Posterior cingulate gyrus (tissue), 11 donors: ENCODE measurements at places on chromosomes 12 and 14.

GRCh38 chr12:58844161-58844560, 76.1 kb downstream of the LRIG3 start:
- DNase-seq = no peak

DNA sequence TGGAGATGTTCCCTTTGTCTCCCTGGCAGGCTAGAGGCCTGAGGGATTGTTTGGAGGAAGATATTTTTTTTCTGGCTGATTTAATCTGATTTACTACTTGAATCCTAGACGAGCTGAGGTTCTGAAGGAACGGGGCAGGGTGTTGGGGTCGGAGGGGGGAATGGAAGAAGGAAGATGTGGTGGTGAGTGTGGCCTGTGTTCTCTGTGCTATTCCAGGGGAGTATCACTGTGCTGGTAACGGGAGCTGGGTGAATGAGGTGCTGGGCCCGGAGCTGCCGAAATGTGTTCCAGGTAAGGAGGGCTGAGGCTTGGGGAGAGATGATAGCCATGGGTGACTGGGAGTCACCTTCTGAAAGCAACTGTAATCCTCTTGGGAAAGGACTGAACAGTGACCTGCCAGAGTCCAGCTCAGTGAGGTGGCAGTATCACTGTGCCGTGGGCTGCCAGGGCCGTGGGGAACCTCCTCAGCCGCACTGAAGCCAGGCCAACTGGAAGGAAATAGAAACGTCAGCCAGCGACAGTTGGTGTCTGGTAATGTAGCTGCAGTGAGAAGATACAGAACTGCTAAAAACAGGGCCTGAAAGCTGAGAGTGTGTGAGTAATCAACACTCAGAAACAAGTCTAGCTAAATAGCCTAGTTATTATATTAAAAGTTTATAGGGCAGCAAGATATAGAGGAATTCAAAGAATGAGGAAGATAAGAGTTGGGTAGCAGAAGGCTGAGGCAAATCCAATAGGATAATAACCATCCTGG, 7.9 kb downstream of the C1S start:
- DNase-seq = peak; percentile 36

DNA sequence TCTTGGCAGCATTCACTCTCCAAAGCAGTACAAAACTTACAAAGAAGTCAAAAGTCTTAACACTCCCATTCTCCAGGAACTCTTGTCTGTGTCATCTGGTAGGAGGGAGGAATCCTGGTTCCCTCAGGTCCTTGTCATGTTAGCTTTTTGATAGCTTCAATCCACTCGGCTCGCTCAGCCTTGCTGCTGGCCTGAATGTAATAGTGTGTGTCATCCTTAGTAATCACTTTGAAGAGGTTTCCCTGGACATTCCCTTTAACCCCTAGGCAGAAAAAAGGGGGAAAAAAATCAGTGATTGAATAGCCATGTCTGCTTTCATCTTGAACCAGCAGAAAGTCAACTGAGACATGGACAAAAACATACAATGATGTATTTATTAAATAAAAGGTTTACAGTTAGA, 24.8 kb downstream of the PLEK2 start:
- DNase-seq = no peak

- no peak for DNase-seq
Observed at GRCh38 chr14:22007363-22007762, 333.7 kb upstream of the OR4E1 start.

GRCh38 chr12:116384691-116385485, 107.4 kb upstream of the MED13L start:
- no peak for DNase-seq

DNA sequence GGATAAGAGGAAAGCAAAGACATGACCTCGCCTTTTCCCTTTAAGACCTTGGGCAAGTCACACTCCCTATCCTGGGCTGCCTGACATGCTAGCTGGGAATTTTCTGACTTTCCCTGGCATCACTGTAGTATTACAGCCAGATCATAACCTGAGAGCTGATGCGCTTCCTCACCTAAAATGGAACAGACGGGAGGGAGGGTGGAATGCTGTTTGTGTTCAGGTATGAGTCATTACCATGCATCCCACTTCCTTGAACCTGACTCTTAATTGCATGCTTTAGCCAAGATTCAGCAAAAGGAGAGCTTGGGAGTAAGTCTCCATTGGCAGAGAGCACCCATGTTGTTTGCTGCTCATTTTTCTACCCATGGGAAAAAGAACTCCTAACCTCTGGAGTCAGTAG, 156.5 kb downstream of the KCNK10 start:
- no peak for DNase-seq

DNA sequence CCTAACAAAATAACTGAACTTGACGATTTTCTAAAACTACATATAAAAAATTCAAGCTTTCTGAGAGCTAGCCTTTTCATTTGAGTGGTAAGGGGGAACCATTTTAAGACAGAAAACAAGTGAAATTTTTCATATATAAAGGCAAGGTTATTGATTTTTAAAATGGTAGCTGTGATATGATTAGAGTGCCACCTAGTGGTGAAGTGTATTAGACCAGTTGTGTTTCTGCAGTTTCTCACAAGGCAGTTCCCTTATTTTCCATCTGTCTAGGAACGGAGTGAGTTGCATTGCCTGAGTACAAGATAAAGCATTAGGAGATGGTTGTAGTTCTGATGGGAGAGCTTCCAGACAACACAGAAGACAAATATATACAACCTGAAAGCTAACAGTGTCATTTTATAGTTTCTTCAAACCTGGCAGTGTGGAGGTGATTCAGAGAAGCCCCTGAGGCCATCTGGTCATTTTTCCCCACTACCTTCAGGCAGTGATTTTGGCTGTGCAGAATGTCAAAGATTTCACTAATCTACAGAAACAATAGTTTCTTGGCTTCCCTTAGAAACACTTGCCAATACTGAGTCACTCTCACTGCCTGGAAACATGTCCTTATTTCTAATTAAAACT, 180.8 kb downstream of the C12orf50 start:
- no peak for DNase-seq

GRCh38 chr12:6384499-6385436, 806 bp downstream of the LTBR start:
- no peak for DNase-seq

GRCh38 chr12:14194572-14194971, 170.9 kb upstream of the ATF7IP start:
- no peak for DNase-seq

- peak; percentile 50 for DNase-seq
Observed at GRCh38 chr14:90820958-90821357, 4.7 kb upstream of the TTC7B start.

- DNase-seq = no peak
Observed at GRCh38 chr12:59619461-59620240, 23.8 kb downstream of the SLC16A7 start.

- no peak for DNase-seq
Observed at GRCh38 chr12:102685841-102686240, 205.5 kb upstream of the IGF1 start.

- DNase-seq = no peak
Observed at GRCh38 chr12:120266180-120266870, 795 bp upstream of the PXN start.

DNA sequence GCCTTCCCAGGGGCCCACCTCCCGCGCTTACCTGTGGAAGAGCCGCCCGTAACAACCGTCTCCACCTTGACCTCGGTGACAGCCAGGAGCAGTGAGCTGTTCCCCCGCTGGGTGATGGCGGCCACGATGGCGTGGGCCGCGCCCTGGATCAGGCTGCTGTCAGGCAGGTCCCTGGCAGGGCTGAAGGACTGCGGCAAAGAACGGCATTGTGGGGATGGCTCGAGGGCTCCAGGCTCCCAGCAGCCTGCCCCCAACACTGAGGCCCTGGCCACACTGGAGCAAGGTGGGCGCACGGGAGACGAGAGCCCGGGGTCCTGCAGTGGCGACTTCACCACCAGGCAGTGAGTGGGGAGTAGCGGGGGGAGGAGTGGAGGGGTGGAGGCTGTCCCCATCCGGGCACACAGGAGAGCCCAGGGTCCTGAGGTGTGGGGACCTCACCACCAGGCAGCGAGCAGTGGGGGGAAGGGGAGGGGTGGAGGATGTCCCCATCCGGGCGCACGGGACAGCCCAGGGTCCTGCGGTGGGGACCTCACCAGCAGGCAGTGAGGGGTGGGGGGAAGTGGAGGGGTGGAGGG, 25.0 kb downstream of the JAG2 start:
- no peak for DNase-seq

- DNase-seq = no peak
Observed at GRCh38 chr14:20177433-20177974, 13.2 kb upstream of the OR11G2 start.

- no peak for DNase-seq
Observed at GRCh38 chr14:99604766-99605298, 825 bp upstream of the CCDC85C start.

DNA sequence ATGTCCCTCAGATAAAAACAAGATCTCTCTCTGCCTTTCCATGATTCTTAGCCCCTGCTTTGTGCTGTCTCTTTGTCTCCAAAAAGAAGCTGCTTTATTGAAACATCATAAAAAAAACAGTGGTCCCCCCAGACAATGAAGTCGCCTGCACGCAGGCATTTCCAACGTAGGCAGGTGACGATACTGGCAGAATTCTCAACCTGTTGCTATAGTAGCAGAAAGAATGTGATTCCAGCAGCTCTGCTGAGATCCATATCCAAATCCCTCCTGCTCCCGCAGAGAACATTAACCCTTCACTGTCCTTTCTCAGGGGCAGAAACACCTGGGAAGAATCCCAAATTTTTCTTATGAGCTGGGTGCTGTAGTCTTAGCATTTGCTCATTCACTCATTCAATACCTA, 84.8 kb downstream of the STON2 start:
- no peak for DNase-seq

DNA sequence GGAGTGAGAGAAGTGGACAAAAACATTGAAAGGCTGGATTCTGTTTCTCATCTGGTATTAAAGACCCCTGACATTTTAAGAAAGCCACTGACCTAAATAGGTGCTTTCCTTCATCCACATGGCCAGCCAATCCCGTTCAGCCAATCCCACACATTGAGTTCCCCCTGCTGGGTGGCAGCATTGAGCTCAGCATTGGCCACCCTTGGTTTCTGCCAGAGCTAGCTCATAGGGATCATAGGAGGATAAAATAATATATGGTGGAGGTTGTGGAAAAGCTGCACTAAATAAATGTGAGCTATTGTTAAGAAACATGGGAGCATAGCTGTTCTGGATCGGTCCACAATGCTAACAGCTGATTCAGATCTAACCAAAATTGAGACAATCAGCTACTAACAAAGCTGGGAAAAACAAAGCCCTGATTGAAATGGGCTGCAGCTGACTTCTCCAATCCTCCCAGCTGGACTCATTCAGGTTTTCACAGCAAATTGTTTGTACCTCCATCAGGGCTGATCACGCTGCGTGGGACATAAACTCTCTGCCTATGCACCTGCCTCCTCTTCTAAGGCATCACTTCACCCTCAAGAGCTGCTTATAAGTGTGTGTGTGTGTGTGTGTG, 256.5 kb downstream of the EMP1 start:
- DNase-seq = no peak

- no peak for DNase-seq
Observed at GRCh38 chr14:103908580-103908979, 19.7 kb upstream of the TDRD9 start.
